ENCODE measurements at places on chromosomes 1 and 21. TPM values are rescaled to one million over a fixed set of nuclear protein-coding genes. Genes with fewer than 3 reads are reported as not detected.

- no peaks in the 10 kb centered on the region for H3K27me3 ChIP-seq
- peak overlapping the region; percentile 97 for H3K27ac ChIP-seq
- H3K36me3 ChIP-seq = no peaks in the 10 kb centered on the region
- no peak for DNase-seq
- H3K4me1 ChIP-seq = peaks cover 59% of the 10 kb centered on the region
These were observed 872 bp downstream of the GPBP1L1 start for GRCh38 chr1:45685308-45686014.

GRCh38 chr1:65002156-65002507 lies 35.8 kb upstream of the JAK1 start:
- H3K4me3 ChIP-seq = peak overlapping the region; percentile 53
- no peaks in the 10 kb centered on the region for H3K27me3 ChIP-seq
- H3K27ac ChIP-seq = peak overlapping the region; percentile 91
- peak; percentile 80 for DNase-seq
- peaks cover 15% of the 10 kb centered on the region for H3K4me1 ChIP-seq

DNA sequence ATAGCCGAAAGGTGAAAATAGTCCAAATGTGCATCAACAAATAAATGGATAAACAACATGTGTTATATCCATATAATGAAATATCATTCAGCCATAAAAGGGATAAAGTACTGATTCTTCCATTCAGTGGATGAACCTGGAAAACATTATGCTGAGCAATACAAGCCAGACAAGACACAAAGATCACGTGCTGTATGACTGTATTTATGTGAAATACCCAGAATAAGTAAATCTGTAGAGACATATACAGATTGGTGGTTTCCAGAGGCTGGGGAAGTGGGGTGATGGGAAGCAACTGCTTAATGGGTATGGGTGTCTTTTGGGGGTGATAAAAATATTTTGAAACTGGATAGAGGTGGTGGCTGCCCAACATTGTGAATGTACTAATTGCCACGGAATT lies 13.3 kb upstream of the GSTM4 start:
- no peak overlapping the region for H3K27ac ChIP-seq
- no peaks in the 10 kb centered on the region for H3K27me3 ChIP-seq
- H3K4me3 ChIP-seq = no peak overlapping the region

DNA sequence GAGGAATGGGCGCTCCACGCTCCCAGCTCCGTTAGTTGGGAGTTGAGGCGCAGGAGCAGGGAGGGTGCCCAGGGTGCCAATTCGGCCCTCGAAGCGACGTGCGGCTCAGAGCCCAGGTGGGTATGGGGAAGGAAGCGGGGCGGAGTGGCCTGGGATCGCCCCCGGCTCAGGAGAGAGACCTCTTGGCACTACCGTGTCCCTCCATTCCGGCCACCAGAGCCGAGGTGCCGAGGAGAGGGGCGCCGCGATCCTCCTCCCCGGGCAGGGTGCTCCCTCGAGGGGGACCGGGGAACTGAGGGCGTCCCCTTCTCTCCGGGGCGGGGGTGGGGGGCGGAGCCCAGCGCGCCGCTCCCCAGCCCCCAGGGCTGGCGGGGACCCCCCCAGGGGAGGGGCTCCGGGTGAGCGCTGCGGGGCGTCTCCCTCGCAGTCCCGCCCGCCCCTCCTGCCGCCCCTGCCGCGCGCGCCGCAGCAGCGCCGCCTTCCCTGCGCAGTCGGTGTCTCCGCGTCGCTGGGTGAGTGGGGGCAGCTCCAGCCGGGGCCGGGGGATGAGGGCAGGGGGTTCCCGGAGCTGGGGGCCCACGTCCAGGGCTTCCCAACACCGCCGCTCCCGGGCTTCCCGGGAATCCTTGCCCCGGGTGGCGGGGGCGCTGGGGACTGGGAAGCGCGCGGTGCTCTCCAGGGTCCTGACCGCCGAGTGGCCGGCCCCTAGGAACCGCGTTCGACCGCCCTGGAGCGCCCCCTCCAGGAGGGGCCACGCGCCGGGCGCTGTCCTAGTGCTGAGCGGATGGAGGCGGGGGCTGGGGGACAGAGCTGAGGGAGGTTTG lies at the start of gene HPCA:
HPCA (plus strand) TSS at position 488 of the 824 bp plus-strand sequence. CDS start 2,408 bp downstream, outside the sequence.
- H3K4me1 ChIP-seq = peaks cover 22% of the 10 kb centered on the region
- no peaks in the 10 kb centered on the region for H3K27me3 ChIP-seq
- H3K27ac ChIP-seq = no peak within 1 kb of the TSS
- peak; percentile 51 for DNase-seq
- H3K4me3 ChIP-seq = peak within 1 kb of the TSS; percentile 14

GRCh38 chr21:33685613-33686197 lies 43.4 kb downstream of the ITSN1 start:
- no peaks in the 10 kb centered on the region for H3K27me3 ChIP-seq
- no peaks in the 10 kb centered on the region for H3K4me1 ChIP-seq
- no peak overlapping the region for H3K27ac ChIP-seq
- no peaks in the 10 kb centered on the region for H3K36me3 ChIP-seq

The AMY2A gene
- total RNA-seq = 0.77 TPM

The RPE65 gene
- not detected for total RNA-seq

The CGN gene
- 51.6 TPM for total RNA-seq

The ZFP69 gene
- 1.3 TPM for total RNA-seq

The PRKAA2 gene
- total RNA-seq = 1.9 TPM

Data from upper lobe of left lung (tissue), 6 donors.